ENCODE measurements at places on chromosomes 11 and 22.
A peak's percentile ranks its signal among the peaks of the same experiment; 100 is the strongest.

GRCh38 chr11:12389676-12390657 is 12.6 kb downstream of the PARVA start:
- no peak for DNase-seq

- DNase-seq: no peak
Observed at GRCh38 chr11:112864672-112865071, 96.5 kb upstream of the NCAM1 start.

DNA sequence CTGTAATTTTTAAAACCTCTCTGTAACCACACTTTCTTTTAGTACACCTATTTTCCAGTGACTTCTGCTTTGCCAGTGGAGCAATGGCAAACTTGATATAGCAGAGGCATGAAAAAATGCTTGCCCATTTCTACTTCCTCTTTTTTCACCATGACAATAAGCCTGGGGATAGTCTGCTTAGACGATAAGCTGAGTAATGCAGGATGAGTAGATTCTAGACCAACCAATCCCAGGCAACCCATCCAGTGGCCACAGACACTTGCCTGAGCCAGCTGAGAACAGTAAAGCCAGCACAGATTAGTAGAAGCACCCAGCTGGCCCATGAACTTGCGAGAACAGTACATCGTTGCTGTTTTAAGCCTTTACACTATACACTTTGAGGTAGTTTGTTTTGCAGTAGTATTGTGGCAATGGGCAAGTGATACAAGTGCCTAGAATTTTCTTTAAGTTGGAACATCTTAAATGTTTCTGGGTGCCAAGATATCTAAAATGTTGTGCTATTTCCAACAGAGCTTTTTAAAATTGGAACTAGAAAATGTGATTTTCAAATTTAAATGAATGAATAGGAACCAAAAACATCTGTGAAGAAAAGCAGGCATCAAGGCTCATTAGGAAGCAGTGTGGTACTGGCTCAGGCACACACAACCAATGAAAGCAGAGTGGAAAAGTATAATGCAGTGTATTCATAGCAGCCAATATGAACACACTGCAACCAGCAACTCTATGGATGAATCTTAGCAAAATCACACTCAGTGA is 37.7 kb downstream of the DDI1 start:
- no peak for DNase-seq

DNA sequence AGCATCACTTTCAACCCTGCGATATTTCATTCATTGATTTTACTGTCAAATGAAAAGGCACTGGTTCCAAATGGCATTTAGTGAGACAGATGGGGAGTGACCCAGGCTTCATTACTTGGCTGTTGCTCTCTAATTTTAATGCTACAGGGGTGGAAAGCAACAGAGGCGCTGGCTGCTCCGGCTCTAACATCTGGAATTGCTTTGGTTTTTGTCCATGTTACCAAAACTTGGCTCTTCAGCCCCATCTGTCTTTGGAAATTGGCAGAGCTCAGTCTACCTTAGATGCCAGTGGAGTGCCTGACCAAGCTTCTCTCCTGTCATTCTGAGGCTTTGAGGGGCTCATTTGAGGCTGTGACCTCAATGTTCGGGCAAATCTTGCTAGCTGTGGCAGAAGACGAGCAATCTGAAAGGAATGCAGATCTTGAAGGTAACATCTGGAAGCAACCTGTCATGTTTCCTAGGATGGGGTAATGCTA is 409.5 kb upstream of the SYN3 start:
- DNase-seq: no peak

DNA sequence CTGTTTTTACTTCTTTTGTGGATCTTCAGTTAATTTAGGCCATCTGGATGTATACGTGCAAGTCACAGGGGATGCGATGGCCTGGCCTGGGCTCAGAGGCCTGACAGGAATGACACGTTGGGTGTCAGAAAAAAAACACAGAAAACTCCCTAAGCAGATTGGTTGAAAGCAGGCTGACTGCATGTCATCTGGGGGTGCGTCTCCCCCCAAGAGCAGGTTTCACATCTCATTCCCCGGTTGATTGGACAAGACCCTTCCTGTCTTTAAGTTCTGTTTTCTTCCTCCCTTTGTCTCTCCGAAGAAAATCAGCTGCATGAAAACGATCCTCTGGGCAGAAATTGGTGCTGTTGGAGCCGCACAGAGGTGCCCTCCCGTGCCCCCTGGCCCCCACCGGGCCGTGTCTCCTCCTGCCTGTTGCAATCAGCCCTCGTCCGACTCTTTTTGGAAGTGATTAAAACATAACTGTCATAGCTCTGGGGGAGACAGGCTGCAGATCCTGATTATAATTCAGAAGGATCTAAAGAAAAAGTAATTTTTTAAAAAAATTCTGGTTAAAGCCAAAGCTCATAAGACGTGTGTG is 71.8 kb upstream of the PARVG start:
- DNase-seq: no peak

DNA sequence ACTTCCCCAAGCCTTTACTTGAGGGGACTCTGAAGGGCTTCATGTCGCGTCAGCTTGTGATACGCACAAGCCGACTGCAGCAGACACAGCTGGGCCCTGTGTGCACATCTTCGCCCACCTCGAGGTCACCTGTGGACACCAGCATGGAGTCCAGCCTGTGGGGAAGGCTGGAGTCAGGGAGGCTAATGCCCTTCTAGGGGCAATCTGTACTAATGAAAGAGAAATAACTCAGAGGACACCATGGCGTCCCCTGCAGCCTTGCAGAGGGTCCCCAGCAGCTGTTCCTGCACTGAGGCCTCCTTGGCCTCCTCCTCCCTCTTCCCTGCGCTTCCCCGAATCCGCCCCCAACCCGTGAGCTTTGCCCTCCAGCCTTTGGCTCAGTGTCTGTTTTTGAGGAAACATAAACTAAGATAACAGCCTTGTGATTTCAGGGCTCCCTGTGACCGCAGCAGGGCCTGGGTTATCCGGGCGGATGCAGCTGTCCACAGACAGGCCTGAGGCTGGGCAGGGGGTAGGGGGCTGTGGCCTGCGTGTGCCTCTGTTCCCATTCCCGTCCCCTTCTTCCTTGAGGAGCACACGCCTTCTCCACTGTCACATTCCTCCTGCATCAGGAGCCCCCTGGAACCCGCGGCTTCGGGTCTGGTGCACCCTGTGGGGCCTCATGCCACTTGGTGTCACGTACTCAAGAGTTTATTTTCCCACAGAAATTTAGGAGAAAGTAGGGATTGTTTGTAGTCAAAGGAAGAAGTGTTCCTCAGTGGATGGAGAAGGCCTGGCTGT is 25.0 kb downstream of the KRTAP5-5 start:
- DNase-seq: no peak

GRCh38 chr11:63552921-63553320 is 10.3 kb downstream of the PLAAT2 start:
- DNase-seq: no peak

DNA sequence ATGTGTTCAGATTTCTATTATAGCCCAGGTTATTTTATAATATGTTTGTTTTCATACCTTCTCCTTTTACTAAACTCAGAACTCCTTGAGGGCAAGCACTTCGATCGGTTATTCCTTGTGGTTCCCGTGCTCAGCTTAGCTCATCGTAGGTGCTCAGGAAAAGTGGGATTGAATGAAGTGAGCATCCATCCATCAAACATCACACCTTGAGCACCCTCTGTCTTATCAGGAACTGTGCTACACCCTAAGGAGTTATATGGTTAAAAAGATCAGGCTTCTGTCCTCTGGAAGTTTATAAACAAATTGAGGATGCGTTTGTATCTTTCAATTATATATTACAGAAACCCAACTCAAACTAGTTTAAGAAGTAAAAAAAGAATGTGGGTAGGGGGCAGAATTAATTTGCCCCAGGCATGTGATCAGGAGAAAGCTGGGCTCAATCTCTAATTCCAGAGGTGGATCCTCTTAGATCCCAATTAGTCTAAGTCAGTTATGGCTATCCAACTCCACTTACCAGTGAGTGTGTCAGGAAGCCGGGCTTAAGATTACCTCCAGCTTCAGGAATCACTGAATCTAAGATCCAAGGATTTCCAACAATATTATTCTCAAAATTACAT is 59.9 kb upstream of the RRAS2 start:
- DNase-seq: peak; percentile 9

DNA sequence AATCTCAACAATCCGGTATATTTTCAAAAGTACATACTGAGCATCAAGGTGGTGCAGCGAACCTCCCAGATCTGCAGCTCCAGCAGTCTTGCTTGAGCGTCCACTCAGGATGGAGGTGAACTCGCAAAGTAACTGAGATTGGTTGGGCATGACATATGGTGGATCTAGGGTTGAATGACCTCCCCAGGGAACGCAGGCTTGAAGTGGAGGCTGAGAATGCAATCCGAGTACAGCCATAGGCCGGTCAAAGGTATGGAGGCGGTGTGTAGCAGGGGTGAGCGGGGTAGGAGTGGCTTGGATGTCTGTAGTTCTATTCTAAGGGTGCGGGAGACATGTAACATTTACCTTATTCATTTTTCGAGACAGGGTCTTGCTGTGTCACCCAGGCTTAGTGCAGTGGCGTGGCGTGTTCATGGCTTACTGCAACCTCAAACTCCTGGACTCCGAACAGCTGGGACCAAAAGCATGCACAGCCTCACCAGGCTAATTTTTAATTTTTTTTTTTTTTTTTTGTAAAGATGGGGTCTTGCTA is 631 bp upstream of the C22orf39 start:
- DNase-seq: peak; percentile 76

GRCh38 chr11:78020246-78020645 is 2.8 kb downstream of the KCTD14 start:
- DNase-seq: no peak

GRCh38 chr11:65882120-65883057 is 2.8 kb downstream of the CTSW start:
- DNase-seq: no peak

DNA sequence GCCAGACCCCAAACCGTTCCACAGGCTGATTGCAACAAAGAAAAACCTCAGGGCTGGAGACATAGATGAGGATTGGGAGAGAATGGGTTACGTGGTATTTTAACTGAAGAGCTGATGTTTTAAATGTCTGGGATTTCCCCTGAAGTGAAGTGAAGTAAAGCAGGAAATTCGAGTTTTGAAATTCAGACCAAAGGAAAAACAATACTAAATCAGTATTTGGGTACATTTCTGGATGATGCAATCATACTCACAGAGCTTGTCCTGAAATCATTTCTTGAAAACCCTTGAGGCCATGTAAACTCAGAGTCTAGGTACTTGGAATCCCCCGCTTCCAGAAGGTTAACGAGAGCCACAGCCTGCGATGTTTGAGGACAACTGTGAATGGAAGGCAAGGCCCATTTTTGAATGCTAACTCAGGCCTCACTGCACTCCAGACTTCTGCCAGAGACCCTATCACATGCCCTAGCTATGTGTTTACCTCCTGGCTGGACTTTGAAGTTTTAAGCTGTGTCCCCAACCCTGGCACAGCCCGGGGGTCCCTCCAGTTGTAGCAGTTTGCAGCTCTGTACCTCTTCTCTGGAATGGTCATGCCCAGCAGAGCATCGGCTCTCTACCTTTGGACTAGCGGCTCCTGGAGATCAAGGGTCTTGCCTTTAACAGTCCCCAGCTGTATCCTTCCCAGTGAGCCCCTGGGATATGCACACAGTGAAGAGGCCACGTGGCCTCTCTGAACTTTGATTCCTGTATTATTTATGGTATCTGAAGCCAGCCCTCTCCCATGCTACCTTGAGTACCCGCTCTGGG is 5.4 kb upstream of the FTH1 start:
- DNase-seq: no peak

DNA sequence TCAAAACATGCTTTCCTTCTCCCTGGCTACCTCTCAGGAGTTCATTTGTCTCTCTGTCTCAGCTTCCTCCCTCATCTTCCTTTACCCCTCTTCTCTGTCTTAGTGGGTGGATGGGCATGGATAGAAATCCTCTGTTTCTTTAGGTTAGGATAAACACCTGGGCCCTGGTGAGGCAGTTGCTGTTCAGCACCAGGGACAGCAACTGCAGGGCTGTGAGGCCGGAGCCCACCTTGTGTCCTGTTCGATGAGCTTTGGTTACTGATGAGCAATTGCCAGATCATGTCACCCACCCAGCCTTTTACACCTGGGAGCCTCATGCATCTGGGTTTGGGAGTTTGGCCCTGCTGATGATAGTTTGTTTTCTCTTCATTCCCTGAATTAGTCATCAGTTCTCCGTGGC is 6.1 kb upstream of the CRYBB3 start:
- DNase-seq: no peak

GRCh38 chr11:1768141-1768469 is 4.4 kb upstream of the CTSD start:
- no peak for DNase-seq

DNA sequence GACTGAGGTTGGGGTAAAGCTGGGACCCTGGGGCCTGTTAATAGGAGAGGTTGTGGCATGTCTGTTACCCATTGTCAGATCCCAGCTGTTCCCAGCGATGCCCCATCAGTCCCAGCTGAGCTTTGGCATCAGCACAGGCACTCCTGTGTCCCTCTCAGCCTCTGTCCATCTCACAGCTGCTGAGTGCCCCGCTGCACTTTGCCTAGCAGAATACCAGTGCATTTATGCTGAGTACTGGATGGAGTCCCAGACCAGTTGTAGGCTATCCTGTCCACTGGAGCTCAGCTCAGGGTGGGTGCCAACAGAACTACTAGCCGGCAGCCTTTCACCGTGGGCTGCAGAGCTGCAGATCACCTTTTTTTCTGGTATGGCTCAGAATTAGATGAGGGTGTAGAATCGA is 9.9 kb downstream of the FXYD6 start:
- no peak for DNase-seq

DNA sequence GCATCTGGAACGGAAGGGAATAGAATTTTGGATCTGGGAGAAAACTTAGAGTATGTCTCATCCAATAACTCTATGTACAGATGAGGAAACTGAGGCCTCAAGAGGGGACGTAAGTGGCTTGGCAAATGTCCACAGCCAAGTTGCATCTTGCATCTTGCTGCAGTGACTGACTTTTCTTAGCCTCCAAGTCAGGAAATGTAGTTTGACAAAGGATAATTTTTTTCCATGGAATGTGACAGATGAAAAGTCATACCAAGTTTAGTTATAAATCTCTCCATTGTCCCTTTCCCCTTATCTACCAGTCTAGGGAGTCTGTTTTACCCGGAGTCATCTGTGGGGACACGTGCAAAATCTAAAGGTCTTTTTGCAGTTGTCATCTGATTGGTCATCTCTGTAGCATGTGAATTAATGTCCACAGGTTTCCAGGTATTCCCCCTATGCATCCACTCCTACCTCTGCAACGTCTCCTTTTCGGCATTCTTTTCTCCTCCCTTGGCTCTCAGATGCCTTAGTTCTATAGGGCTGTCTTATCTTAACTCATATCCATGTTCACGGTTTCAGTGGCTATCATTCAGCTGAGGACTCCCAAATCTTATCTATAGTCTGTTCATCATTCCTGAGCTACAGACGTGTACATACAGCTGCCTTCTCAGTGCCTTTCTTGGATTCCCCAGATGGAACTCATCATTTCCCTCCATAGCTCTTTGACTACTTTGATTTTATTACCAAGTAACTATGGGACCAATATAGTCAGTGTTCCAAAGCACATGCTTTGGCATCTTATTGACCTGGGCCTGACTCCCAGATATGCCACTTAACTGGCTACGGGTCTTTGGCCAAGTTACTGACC is 139.5 kb upstream of the TIMP3 start:
- DNase-seq: no peak

All from NCI-H345 (cell line).